ENCODE measurements at places on chromosomes 11 and 22.

DNA sequence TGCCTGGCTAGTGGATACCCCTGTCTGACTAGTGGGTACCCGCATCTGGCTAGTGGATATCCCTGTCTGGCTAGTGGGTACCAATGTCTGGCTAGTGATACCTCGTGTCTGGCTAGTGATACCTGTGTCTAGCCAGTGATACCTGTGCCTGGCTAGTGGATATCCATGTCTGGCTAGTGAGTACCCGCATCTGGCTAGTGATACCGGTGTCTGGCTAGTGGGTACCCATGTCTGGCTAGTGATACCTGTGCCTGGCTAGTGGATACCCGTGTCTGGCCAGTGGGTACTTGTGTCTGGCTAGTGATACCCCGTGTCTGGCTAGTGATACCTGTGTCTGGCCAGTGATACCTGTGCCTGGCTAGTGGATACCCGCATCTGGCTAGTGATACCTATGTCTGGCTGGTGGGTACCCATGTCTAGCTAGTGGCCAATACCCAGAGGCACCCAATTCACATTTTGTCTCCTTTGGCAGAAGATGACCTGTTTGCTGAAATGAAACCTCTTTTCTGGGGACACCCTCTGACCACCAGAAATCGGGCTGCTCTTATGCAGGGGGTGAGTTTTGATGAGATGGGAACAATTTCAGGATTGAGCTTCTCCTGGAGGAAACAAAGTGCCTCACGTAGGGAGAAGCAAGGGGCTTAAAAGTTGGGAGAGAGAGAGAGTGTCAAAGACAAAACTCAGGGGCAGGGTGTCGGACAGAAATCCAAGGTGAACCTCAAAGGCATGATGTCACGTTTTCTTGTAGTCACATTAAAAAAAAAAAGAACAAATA, 63.4 kb downstream of the SMIM38 start:
- no peak for DNase-seq

DNA sequence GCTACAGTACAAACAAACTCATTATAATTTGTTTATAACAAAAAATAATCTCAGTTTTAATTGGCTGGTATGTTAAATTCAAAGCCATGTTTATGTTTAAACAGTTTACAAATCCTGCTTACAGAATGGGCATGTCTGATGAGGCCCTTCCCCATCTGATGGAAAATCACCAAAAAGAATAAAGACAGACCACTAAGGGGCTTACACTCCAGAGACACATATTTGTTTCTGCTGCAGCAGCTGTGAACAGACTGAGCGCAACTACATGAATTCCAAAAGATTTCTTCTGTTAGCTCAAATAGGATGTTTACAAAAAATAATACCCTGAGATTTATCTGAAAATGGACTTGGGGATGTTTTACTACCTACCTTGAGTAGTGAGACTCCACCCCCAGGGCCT, 174.7 kb upstream of the PITPNB start:
- no peak for DNase-seq

DNA sequence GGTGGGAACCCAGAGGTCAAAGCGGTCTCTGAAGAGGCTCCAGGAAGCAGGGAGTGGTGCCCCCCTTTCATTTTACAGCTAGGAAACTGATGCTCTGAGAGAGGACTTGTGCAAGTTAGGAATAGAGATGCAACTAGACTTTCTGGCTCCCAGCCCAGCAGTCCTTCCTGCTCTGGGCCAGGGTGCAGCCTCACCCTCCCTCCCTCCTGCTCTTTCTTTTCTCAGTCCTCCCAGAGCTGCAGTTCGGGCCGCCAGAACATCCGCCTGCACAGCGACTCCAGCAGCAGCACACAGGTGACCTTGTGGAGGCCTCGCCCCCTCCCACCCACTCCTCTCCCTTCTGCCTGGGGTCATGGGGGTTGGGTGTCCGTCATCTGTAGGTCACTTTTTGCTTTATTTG, 51.5 kb downstream of the LHFPL7 start:
- DNase-seq: no peak

GRCh38 chr22:33054001-33054675, 4.0 kb downstream of the SYN3 start:
- no peak for DNase-seq

DNA sequence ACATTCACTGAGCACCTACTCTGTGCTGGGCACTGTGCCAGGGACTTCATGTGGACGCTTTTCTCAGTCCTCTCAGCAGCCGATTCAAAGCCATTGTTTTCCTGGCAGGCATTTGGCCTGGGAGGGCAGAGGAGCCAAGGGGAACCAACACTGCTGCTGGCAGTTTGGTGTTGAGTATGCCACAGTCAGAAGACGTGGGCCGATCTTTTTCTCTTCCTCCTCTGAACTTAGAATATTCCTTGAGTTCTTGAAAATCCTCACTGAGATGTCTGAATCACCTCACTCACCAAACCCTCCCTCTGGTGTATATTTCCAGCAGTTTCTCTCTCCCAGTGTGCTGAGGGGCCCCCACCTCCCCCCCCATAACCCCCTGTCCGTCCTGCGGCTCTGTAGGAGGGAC, 114.5 kb upstream of the CRYBB3 start:
- DNase-seq: no peak

GRCh38 chr11:75240311-75241035, at the start of gene TPBGL:
Gene TPBGL (plus strand): TSS chr11:75240774. CDS start chr11:75241050, 276 bp downstream.
- DNase-seq: no peak

DNA sequence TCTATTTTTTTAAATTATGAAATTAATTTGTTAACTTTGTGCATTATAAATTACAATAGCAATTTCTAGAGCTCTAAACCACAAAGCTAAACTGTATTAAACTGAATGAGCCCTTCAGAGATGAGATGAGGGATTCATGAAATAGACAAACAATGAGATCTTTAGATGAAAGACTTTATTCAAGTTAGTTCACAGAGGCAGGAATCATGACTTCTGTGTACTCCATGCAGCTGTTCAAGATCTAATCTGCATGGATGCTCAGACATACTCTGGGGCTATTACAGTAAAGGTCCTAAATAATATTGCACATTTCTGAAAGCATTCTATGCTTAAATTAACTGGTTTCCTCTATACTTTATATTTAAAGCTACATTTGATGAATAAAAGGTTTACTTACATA, 122.7 kb downstream of the FCHSD2 start:
- DNase-seq: no peak

GRCh38 chr11:63804259-63804658, 9.0 kb upstream of the SPINDOC start:
- DNase-seq: no peak

- no peak for DNase-seq
Measured at GRCh38 chr11:61075891-61076290, 26.4 kb upstream of the CD5 start.

- peak; percentile 43 for DNase-seq
Measured at GRCh38 chr11:117828611-117829368, 4.2 kb upstream of the FXYD2 start.

- no peak for DNase-seq
Measured at GRCh38 chr11:130442737-130443136, 5.7 kb upstream of the ADAMTS15 start.

- DNase-seq: no peak
Measured at GRCh38 chr22:29459773-29460172, 20.2 kb upstream of the NEFH start.

DNA sequence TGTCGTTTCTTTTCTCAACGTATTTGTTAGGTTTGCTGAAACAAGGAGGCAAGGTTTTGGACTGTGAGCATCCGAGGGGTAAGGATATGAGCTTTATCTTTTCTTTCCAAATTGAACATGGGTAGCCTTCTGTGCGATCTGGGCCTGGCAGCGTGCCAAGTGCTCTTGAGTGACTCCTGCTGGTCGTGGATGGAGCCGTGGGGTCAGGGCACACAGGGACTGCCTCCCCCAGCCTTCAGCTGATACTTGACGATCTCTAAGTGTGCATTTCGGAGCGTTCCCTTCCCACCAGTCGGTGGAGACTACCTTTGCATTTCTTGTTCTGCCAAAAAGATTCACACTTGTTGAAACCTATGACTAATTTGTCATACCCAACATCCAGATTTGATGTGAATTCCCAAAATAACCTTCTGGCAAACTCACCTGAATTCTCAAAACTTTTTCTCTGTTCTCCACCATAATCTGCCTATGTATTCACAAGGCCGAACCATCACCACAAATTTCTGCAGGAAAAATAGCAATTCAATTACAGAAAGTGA, 40.1 kb upstream of the CLMP start:
- peak; percentile 50 for DNase-seq

- peak; percentile 43 for DNase-seq
Measured at GRCh38 chr22:45072322-45072903, 62.6 kb upstream of the PHF21B start.

GRCh38 chr22:39475337-39475736, 18.5 kb downstream of the MGAT3 start:
- DNase-seq: no peak

DNA sequence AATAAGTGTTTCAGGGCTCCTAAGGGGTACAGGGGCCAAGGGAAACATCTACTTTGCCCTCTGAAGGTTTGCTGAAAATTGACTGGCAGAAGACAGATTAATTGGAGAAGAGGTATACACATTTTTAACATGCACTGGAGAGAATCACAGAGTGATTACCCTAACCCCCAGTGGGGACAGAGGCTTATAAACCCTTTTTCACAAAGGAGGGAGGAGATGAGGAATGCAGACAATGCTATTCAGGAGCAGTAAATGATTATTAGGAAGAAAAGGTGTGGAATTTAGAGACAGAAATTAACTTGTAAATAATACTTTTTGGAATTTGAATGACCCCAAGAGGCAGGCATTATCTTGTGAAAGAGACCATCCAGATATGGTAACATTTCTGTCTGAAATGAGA, 582.4 kb upstream of the B3GAT1 start:
- DNase-seq: no peak

- DNase-seq: no peak
Measured at GRCh38 chr11:17021511-17021910, 7.3 kb upstream of the PLEKHA7 start.

- no peak for DNase-seq
Measured at GRCh38 chr11:19759389-19759788, 46.8 kb downstream of the NAV2 start.

DNA sequence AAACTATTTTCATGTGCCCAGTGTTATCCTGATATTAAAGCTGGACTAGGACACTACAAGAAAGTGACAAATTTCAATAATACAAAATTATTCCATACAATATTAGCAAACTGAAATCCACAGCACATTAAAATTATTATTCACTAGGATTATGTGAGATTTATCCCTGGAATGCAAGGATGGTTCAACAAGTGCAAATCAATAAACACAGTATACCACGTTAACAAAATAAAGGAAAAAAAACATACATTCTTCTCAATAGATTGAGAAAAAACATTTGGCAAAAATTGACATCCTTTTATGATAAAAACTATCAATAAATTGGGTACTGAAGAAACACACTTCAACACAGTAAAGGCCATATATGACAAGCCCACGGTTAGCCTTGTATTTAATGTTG, 1758.2 kb upstream of the RAG2 start:
- no peak for DNase-seq

DNA sequence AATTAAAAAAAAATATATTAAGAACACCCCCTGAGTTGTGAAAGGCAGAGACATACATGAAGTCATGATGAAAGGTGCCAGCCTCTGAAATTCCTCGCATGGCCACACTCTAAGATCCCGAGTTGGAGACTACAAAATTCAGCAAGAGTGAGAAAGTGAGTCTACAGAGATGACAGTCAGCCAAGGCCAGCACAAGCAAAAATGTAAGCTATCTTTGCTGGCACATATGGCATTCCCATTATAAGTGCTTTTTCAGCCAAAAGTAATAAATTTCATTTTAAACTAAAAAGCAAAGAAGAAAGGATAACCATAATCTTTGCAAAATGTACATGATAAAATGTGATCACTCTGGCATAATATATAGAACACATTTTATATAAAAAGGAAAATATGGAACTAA, 40.6 kb downstream of the FANCF start:
- DNase-seq: no peak

DNA sequence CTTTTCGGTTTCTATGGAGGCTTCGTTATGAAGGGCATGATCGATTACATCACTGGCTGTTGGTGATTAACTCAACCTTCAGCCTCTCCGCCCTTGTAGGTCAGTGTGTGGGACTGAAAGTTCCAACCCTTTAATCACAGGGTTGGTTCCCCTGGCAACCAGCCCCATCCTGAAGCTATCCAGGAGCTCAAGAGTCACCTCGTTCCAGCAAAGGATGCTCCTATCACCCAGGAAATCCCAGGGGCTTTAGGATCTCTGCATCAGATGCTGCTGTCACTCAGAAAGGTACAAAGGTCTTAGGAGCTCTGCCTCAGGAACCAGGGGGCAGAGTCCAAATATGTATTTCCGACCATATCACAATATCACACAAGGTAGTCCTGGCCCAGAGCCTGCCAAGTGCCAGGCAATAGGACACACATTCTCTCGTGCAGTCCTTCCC, 123.5 kb upstream of the PARVA start:
- no peak for DNase-seq

- DNase-seq: no peak
Measured at GRCh38 chr11:99240192-99241030, 219.7 kb downstream of the CNTN5 start.

DNA sequence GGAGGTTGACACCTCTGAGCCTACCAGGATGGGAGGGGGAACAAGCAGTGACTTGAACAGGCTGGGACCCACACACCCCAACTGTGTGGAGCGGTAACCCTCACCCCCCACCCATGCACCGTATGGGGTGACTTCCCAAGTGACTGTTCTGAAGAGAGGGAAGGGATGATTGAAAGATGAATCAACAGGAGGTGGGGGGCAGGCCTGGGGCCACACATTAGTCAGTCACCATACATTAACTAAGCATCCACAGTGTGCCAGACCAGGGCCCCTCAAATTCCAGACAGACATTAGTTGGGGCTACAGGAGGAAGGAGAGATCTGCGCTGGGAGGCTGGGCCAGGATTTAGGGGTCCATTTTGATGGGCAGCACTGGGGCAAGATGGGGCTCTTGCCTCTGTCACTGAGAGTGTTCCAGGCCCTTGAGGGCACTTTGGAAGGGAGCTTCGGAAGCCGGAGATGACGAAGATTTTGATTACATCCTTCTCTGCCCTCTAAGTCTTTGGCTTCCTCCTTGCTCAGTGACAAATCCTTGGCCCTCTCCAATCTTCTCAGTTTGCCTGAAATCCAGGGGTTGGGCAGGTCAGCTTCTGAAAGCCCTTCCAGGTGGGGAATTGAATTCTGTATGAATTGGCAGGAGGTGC, 966 bp downstream of the SMTN start:
- DNase-seq: no peak

DNA sequence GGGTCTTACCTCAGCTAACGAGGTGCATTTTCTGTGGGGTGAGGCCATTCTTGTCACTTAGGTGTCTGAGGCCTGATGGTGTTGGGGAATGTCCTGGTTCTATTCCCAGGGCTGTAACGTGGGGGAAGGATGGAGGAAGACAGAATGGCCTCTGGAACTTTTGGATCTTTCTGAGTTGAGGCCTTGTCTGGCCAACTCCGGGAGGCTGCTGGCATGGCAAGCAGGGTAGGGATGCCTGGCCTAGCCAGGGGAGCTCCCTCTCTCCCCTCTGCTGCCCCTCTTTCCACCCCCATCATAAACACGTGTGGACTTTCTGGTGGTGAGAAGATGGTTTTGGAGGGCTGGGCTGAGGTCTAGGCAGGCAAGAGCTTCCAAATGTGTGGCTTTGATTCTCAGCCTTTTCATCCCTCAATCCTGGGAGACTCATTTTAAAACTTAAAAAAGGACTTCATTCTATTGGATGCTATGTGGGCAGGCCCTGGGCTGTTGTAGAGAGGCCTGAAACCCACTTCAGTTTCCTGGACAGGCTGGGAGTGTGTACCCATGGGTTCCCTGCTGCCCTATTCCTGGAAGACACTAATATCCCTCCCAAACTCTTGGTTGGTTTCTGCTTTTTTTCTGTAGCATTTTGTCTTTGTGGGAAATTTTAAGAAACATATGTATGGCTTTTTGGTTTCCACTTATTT, 30.9 kb downstream of the ZBTB16 start:
- DNase-seq: no peak

GRCh38 chr11:57191311-57192219, 9.8 kb downstream of the LRRC55 start:
- DNase-seq: no peak

Measured in omental fat pad (tissue), 4 donors.